ENCODE measurements at places on chromosomes 2 and 18. TPM values are rescaled to one million over a fixed set of nuclear protein-coding genes. Genes with fewer than 3 reads are reported as not detected.

Gene NT5DC4
- not detected for polyA plus RNA-seq

Gene SS18
- polyA plus RNA-seq, result 120 TPM

Gene LRP1B
- 0.15 TPM for polyA plus RNA-seq

Gene GALR1
- not detected for polyA plus RNA-seq

DNA sequence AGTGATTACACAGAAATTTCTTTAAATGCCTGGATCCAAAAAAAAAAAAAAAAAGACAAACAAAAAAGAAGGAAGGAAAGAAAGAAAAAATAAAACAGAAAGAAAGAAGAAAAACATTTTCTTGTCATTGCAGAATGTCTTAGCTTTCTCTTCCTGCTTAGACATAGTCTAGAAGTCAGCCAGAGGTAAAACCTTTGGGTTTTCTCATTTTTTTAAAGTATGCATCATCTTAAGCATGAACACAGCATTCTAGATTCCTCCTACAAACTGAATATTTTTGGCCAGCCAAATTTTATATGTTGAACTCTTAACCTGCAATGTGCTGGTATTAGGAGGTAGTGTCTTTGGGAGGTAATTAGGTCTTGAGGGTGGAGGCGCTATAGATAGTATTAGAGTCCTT, 243.9 kb downstream of the TRIB2 start:
- no peak for DNase-seq

DNA sequence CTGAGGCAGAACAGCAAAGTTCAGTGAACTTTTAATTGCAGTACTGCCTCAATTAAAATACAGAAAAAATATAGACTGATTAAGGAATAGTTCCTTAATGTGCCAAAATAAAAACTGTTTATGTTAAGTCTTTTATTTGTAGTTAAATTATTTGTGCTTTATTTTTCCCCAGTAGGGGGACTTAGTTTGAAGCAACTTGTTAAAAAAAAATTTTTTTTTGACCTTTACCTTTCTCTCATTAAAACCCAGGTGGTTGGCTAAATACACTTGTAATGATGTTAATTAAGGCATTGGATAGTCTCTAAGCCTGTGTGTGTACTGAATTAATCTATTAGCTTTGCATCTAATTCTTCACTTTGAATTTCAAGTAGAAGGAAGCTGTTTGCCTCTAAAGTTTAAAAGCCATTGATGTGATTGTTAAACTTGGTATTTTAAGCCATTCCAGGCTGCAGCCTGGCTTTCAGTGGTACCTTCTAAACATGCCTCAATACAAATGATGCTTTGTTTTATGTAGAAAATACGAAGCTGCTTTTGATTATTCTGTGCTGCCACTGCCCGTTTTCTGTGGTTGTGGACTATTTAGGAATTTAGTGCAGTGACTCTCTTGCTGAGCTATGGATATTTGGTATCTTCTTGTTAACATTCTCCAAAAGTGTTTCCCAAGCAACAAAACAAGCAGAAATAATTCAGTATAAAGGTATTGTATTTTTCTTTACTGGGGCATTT, 102.9 kb downstream of the TANC1 start:
- DNase-seq, result no peak

DNA sequence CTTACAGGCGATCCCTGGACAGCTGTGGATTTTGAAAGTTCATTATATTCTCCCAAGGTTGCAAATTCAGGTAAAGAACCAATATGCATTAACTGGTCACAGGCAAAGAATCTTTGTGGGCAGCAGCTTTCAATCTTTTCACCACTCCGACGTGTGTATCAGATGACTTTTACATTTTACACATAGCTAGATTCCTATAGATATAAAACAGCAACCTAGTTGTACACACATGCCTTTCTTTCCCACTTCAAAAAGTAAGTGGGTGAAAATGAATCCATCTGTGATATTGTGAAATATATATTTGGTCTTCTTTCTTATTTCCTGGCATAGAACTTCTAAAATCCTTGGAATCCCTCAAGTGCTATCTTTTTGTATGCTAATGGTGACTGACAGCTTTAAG, 72.5 kb downstream of the SCG2 start:
- DNase-seq, result no peak

DNA sequence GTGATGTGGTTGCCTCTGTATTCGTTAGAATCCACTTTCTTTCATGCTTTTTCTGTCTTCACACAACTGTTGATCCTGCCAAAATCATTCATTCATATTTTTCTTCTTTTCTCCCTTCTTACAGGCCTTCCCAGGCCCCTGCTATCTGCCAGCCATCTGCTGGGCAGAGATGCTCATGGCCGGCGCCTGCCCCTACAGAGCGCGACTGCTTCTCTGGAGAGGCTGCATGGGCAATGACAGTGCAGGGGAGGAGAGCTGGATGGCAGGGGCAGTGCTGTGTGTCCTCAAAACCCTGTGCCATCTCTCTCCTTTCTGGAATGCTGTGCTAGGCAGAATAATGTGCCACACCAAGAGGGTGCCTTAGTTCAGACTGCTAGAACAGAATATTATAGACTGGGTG, 125.2 kb downstream of the INHBB start:
- DNase-seq, result no peak

DNA sequence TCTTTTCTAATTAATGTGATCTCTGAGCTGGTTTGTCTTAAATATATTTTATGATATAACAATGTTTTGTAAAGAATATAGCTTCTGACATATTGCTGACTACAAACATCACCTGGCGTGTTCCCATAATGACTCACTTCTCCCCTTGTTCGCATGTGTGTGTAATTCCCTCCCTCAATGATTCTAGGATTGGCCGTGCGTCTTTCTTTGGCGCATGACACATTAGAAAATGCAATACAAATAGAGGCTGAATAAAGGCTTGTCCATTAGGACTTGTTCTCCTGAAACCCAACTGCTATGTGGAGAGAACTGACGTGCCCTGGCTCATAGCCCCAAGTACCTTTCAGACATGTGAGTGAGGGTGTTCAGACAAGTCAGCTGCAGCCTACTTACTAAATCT, 159.7 kb upstream of the CDH20 start:
- DNase-seq, result no peak

- no peak for DNase-seq
These were observed 19.3 kb downstream of the INPP5D start for GRCh38 chr2:233079473-233079877.

All from AG04450 (cell line).